ENCODE measurements at places on chromosomes 2 and 18.
A peak's percentile ranks its signal among the peaks of the same experiment; 100 is the strongest.

GRCh38 chr18:21314724-21315123 is 72.7 kb downstream of the GREB1L start:
- DNase-seq = no peak

- no peak for DNase-seq
Measured at GRCh38 chr18:48889981-48890762, 60.6 kb downstream of the SMAD7 start.

DNA sequence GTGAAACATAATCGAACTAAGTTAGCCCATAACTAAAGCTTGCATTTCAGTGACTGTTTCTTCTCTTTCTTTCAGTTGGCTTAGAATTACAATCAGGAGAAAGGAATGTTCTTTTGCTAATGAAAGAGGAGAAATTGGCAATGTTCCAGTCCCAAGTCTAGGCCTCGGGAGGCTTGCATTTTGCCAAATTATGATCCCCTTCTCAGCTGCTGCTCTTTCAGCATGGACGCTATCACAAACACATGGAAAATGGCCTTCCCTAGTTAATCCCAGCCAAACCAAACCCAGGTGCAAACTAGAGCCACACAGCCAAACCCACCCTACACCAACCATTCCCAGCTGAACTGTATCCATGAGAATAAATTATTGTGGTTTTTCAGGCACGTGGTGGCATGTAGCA is 605.2 kb upstream of the LRRTM4 start:
- no peak for DNase-seq

DNA sequence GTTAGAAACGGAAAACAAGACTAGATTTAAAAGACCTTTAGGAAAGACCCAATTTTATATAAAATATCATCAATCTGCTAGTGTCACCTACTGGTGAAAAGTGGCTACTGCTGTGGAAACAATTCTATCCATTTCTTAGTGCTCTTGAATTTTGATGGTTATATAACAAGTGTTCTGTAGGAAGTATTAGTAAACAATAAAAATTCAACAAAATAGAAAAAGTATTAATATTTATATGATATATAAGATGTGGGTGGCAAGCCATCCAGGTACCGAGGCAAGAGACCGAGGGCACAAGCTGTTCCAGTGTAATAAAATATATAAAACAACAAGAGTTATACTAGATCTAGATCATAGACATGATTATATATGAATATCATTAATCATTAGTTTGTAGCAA is 6.2 kb upstream of the TMEM87B start:
- DNase-seq = peak; percentile 50

GRCh38 chr2:28664120-28664842 is 87.3 kb upstream of the PPP1CB start:
- peak; percentile 86 for DNase-seq

GRCh38 chr2:118752762-118753429 is 94.6 kb downstream of the EN1 start:
- no peak for DNase-seq

DNA sequence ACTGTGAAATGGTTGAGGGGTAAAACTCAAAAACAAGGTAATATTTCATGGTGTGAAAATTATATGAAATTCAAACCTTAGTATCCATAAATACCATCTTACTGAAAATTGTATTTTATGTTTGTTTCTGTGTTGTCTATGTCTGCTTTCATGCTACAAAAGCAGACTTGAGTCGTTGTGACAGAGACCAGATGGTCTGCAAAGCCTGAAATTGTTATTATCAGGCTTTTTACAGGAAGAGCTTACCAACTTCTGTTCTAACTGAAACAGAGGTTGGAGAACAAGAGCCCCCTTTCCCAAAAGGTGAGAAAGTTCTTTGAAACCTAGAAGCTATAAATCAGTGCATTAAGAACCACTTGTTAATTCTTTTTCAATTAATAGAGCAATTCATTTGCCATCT is 110.0 kb downstream of the COL4A4 start:
- DNase-seq = no peak

DNA sequence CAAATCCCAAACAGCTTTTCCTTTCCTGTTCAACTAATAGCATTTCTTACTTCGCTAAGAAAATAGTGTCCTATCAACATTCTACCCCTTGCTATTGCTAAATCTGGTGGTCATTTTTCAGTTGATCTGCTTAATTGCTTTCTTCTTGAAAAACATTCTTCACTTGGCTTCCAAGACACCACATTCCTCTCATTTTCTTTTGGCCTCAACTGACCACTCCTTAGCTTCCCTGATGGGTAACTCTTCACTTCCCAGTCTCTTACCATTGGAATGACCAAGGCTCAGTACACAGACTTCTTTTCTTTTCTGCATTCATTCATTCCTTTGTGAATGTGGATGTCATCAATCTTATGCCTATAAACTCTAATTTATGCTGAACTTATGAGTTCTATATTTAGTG is 230.8 kb upstream of the CDH2 start:
- DNase-seq = no peak

DNA sequence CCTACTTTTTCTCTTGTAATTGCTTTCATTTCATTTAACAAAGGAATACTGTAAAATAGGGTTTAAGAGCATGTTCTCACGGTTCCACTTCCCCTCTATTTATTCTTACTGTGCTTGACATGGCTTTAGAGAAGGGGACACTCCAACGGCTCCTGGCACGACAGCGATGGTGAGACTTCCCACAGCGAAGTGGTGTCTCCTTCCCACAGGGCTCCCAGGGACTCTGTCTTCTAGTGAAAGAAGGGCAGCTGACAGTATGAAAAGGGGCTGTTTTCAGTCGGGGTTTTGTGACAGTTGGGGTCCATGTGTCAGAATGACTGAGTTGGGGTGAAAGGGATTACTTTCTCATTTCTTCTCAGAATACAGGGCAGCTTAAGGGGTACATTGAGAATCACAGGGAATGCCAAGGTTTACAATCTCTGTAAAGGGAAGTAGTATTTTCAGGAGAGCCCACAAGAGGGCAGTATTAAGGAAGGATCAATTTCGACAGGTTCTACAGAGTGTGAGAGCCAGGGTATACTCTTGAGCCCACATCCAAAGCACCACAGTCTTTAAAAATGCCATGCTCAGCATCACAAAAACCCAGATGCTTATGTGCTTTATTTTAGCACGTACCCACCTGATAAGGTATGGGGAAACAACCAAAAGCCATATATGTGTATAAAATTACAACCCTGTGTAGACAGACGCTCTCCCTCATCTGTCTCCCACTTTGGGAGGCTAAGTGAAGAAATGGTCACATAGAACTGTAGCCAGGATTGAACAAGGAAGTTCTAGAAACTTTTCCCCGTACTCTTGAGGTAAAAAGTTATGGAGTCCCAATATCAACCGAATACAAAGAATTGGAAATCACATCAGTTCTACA is 31.3 kb upstream of the RAPGEF4 start:
- DNase-seq = peak; percentile 47

DNA sequence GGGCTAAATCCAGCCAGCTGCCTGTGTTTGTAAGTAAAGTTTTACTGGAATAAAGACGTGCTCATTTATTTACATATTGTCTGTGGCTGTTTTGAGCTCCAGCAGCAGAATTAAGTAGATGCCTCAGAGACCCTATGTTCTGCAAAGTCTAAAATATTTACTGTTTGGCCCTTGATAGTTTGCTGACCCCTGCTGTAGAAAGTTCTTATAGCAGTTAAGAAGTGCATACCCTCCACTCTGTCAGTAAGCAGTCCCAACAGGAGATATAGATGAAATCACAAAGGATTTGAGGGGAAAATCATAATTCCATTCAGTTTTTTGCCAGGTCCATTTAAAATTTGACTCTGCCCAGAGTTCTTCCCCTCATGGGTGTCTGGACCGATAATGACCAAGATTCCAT is 50.1 kb upstream of the ITM2C start:
- no peak for DNase-seq

DNA sequence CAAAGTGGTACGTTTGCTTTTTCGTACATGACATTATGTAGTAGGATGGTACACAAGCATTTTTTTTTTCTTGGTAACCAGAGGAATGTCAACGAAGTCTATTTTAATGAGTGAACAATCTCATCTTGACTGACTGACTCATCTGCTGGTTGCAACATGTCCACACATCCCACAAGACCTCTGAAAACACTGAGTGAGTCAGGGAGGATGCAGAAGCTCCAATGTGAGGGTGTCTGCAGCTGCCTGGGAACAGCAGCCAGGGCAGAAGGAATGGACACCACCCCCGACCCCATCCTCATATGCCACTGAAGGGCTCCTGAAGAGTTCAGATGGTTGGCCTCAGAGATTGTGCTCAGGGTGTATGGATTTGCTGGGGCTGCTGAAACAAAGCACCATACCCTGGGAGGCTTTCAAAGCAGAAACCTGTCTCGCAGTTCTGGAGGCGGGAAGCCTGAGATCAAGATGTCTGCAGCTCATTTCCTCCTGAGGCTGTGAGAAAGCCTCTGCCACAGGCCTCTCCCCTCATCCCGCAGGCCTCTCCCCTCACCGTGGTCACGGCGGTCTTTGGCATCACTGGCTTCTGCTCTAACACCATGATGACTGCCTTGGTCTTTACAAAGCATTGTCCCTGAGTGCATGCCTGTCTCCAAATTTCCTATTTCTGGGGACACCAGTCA is 124.6 kb downstream of the LRATD1 start:
- DNase-seq = no peak

DNA sequence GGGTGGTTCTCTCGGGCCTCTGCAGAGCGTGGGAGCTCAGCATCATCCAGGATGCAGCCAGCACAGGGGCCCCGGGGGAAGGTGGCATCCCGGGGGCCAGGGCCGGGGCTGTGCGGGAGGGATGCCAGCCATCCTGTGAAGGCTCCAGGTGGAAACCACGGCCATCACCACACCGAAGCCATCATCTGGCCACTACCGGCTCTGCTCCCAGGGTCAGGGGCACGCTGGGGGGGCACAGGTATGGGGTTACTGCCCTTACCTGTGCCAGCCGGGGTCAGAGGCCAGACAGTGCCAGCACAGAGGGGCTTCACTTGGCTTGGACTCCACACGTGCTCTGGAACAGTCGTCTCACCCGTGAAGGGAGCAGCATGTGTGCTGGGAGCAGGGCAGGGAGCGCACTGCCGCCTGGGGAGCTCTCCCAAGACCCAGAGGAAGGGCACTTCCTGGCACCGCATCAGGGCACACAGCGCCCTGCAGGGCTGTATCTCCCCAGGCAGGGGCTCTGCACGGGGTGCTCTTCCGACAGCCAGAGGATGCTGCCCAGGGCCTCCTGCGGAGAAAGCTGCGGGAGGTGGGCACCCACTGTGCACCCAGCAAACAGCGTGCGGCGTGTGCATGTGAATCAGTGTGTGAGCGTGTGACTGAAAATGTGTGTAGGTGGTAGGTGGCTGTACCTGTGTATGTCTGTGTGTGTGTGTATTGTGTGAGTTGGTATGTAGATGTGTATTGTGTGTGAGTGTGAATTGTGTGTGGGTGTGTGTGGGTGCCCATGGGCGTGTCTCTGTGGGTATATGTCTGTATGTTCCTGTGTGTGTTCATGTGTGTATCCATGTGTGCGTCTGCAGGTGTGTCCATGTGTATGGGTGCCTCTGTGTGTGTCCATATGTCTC is 75.0 kb downstream of the PTGR3 start:
- peak; percentile 61 for DNase-seq

GRCh38 chr2:166881177-166881576 is 7.1 kb upstream of the XIRP2 start:
- no peak for DNase-seq

DNA sequence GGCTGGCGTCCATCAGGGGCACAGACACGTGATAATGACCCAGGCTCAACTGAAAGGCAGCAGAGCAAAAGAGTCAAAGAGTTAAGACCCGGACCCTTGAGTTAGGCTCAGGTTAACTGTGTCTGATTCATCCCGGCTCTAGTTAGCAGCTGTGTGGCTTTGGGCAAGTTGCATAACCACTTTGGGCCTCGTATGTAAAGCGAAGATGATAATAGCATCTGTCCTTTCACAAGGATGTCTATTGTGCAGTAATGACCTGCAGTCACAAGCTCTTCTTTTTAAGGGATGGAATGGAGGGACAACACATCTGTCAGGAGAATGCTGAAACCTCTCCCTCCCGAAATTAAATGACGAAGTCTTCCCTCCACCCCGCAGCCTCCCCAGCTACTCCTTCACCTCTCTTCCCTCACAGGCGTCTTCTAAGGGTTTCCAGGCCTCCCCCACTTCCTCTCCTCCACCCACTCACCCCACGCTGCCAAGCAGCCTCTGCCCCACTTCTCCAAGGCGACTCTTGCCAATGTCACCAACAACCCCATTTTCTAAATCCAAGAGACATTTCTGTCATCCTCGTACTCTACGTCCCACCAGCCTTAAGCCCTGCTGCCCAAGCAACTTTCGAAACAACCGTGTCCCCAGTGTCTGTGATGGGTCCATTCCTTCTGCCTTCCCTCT is 135.1 kb upstream of the ID2 start:
- DNase-seq = no peak

- DNase-seq = no peak
Measured at GRCh38 chr2:16171425-16171920, 231.1 kb downstream of the MYCN start.

DNA sequence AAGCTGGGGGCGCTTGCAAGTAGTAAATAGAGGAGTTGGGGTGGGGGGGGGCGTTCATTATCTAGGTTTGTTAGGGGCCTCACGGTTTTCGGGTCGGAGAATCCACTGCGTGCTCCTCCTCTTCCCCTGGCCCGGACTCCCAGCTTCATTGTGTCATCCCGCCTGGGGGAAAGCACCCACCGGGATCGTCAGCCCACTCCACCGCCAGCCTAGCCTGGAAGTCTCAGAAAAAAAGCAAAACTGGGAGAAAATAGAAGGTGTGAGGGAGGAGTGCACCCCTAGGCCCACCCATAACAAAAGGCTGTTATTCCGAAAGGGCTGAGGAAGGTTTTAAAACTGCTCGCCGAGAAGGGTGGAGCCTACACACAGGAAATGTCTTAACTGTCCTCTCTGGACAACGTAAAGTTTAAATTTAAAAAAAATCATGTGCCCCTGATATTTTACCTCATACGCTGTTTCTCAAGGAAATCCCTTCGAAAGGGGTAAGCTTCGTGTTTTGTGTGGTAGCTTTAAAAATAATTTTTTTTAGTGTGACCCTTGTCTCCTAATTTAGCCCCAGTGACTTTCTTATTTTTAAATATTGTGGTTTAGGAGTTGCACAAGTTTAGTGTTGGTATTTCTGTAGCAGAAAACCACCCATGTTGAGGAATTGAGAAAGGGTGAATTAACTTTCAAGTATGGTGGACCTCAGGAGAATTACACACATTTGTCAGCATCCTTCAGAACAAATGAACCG is 104.2 kb downstream of the SPTBN1 start:
- DNase-seq = no peak

DNA sequence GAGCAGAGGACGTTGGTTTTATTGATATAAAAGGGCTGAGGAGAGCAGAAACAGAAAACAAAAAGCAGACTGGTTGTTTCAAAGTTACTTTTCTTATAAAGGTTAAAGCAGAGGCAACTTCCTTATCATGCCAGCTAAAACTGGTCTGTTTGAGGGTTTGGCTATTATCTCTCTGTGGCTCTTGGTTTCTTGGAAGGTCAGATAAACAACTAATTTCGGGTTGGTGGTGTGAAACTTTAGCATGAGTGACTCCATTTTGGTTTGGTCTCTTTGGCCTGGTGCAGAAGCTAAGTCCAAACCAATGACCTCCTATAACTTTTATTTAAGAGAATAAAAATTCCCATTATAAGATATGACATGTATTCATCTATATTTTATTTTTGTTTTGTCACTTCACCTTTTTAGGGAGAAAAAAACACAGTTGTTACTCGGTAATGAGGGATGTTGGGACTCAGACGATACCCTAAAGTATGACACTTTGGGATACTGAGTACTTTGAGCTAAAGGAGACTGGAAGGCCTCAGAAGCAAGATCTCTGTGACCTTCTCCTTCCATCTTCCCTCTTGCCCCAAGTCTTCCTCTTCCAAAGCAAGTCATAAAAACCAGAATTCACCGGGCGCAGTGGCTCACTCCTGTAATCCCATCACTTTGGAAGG is 23.3 kb downstream of the TNFAIP6 start:
- DNase-seq = no peak
